WERI-Rb-1 (cell line): ENCODE measurements at places on chromosomes 5 and 9.

- no peak for DNase-seq
Observed at GRCh38 chr5:158456756-158457155, 597.8 kb upstream of the CLINT1 start.

DNA sequence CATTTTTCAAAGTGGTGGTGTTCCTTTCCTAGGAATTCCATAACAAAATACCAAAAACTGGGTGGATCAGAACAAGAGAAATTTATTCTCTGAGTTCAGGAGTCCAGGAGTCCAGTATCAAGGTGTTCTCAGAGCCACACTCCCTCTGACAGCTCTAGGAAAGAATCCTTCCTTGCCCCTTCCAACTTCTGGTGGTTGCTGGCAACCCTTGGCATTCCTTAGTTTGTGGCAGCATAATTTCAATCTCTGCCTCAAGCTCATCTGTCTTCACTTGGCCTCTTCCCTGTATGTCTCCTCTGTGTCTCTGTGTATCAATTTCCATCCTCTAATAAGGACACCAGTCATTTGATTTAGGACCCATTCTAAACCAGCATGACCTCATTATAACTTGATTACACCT is 243.7 kb downstream of the MPDZ start:
- no peak for DNase-seq

GRCh38 chr9:95515272-95516113 is 1.3 kb downstream of the PTCH1 start:
- peak; percentile 72 for DNase-seq

- no peak for DNase-seq
Observed at GRCh38 chr5:32222723-32223470, 48.8 kb upstream of the GOLPH3 start.

DNA sequence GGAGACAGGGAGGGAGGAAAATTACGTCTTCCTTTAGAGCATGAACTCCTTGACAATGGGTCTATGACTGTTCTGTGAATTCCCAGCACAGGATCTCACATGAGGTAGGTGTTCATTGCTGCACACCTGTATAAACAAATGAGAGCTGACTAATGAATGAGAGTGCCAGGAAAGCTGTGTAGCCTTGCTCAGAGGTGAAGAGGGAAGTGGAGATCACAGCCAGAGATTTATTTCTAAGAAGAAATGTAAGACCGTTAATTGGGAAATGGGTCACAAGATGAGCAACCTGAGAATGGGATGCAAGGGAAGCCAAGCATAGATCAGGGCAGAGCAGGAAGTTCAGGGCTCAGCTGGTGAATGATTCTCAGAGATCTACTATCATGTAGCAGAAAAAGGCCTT is 295.1 kb downstream of the CDK5RAP2 start:
- DNase-seq: no peak

DNA sequence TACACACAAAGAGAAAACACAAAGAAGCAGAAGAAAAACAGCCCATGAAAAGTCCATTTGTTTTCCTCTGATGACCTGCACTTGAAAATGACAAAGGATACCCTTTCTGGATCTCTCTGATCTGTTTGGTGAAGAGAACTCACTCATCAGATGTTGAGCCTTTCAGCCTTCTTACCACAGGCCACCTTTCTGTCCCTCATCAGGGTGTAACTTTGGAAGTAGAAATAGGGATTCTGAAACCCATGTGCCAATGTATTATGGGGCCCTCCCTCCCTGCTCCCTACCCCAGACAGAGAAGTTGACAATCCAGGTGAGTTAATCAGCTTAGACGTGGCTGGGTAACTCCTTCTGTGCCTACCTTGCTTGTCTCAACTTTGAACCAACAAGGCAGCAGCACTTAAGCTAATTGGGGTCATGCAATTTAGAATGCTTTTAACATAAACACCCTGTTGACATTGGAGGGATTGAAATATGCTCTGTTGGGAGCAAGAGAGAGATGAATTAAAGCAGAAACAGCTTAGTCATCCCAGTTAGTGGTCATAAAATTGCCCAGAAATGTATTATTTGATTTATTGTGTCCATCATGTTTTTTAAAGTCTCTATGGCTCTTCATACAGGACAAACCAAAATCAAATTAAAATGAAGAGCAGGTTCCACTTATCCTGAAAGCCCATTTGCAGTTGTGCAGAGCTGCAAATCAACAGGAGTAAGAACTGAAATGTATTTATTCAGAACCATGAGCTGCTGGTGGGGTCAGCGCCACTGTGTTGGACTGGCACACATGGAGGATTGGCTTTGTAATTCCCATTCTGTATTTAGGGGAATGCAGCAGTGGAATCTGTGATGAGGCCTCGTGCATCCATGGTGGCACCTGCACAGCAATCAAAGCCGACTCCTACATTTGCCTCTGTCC is 132.0 kb downstream of the LIFR start:
- peak; percentile 83 for DNase-seq

DNA sequence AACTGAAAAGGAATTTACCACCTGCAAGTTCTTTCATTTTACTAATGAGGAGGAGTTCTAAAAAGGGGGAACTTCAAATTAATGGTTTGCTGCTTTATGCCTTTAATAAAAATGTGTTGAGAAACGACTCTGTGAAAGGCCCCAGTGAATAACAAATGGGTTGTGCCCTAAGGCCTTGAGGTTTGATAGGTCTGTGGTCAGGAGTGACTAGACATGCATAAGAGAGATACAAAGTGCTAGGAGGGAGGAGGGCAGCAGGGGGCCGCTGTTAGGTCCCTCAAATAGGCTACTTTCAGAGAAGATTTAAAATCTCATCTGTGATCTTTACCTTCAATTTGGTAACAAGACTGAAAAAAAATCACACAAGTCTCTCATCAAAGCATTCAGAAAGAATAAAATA is 58.3 kb downstream of the FAM81B start:
- DNase-seq: no peak

DNA sequence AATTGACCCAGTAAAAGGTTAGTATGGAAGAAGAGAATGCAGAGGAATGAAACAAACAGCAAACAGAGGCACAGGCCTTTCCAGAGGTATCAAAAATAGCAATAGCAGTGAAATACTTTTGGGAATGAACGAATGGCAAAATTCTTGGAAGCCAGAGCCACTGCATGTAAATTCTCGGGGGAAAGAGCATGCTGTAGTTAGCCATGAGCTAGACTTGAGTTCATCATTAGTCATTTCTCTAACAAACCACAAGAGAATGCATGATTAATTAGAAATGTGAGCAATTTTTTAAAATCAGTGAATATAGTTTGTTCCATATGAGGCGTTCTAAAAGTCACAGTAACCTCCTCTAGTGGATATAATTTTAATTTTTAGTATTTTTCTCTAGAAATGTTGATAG is 170.3 kb upstream of the PRR16 start:
- no peak for DNase-seq

DNA sequence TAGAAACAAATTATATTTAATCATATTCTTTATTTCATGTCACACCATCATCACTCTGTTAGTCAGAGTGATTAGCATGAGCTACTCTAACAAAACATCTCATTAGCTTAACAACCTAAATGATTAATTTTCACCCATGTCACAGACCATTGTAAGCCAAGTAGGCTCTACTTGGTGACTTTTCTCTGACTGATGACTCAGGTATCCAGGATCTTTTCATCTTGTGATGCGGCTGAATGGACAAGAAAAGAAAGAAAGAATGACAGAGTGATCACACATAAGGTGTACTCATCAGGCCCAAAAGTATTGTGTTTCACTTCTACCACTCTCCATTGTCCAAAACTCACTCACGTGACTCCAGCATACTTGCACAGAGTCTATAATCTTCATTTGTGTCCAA is 299.3 kb downstream of the ANXA1 start:
- no peak for DNase-seq

DNA sequence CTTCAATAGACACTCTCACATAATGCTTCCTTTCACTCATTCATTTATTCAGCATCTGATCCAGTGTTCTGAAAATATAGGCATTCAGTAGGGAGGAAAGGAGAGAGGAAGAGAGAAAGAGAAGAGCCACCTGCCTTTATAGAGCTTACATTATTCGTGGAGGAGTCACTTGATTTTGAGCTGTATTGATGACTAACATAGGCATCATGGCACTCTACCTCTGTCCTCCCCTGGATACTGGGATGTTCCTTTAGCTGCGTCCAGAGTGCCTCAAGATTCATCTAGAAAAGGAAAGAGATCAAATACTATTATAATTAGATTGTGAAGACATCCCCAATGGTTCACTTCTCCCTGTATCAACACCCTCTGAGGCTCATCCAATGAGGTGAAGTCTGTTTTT is 345.1 kb downstream of the SPATA31D1 start:
- DNase-seq: no peak

DNA sequence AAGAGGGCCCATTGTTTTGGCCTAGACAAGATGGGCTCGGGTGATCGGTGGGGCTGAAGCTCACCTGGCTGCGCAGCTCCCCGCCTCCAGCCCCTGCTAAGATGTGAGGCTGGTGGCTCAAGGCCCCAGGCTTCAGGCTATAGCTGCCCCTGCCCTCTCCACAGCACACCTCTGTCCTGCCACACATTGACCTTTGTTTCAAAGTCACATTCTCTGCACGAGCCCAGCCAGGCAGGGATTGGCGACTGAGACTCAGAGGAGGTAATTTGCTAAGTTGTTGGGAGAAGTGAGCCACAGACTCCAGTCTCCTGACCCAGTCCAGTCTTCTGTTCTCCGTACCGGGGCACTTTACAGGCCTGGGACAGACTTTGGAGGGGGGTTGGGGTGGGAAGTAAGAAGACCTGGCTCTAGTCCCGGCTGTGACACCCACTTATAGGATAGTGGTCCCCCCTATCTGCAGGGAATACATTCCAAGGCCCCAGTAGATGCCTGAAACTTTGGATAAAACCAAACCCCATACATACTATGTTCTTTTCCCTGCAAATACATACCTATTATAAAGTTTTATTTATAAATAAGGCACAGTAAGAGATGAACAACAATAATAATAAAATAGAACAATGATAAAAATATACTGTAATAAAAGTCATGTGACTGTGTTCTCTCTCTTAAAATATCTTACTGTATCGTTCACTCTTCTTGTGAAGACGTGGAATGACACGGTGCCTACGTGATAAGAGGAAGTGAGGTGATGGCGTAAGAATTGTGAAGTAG is 13.3 kb downstream of the PDGFRB start:
- DNase-seq: no peak

DNA sequence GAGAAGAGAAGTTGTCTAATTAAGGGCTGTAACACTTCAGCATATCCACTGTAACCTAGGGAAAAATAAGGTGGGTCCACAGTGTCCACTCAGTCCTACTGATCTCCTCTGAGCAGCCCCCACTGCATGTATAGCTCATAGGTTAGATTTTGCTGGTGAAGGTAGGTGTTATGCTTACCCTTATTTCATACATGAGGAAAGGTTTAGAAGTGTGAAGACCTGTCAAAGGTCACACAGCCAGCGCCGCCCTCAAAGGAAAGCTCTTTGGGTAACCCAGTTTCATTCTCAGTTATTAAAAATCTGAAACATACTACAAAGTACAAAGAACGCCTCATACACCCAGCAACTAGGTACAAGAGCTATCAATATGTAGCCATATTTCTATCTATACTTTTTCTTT is 87.2 kb downstream of the TLE4 start:
- no peak for DNase-seq

DNA sequence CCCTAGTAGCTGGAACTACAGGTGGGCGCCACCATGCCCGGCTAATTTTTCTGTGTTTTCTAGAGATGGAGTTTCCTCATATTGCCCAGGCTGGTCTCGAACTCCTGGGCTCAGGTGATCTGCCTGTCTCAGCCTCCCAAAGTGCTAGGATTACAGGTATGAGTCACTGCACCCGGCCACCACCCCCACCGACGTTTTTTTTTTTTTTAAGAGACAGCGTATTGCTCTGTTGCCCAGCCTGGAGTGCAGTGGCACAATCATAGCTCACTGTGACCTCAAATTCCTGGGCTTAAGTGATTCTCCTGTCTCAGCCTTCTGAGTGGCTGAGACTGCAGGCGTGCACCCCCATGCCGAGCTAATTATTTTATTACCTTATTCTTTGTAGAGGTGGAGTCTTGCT is 38.2 kb downstream of the WDR70 start:
- no peak for DNase-seq

- DNase-seq: no peak
Observed at GRCh38 chr5:13831351-13831750, 113.1 kb downstream of the DNAH5 start.

GRCh38 chr9:15137658-15138356 is 169.2 kb downstream of the TTC39B start:
- no peak for DNase-seq

- no peak for DNase-seq
Observed at GRCh38 chr5:56278335-56278753, 45.2 kb upstream of the ANKRD55 start.

GRCh38 chr5:96876292-96876850 is at the start of gene ERAP2:
ERAP2 (plus strand) TSS chr5:96876500; CDS start chr5:96879686, 3,186 bp downstream.
- no peak for DNase-seq

GRCh38 chr9:127211983-127212382 is 52.6 kb upstream of the GARNL3 start:
- DNase-seq: no peak

- DNase-seq: no peak
Observed at GRCh38 chr9:93635186-93636107, 59.1 kb downstream of the PHF2 start.

GRCh38 chr5:113230711-113231652 is 203.8 kb downstream of the TSSK1B start:
- DNase-seq: no peak

DNA sequence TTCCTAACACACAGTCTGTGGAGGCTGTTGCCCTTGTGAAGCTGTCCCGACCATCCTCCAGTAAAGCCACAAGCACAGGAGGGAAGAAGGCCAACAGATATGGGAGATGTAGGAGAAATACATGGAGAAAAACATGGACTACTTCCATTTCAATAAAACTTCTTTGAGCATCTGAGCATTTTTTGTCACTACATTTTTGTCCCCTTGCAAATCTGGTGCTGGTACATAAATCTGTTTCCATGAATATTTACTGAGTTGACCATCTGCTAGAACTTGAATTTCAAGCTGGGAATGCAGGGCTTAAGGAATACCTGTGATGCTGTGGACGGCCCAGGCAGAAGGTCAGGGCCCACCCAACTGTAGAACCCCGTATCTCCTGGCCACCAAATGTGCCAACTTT is 43.9 kb upstream of the ICE1 start:
- no peak for DNase-seq

- no peak for DNase-seq
Observed at GRCh38 chr5:128586848-128587247, 48.8 kb upstream of the FBN2 start.

- no peak for DNase-seq
Observed at GRCh38 chr5:119355244-119355638, 578 bp upstream of the TNFAIP8 start.
